ENCODE measurements at places on chromosomes 1 and 21.

DNA sequence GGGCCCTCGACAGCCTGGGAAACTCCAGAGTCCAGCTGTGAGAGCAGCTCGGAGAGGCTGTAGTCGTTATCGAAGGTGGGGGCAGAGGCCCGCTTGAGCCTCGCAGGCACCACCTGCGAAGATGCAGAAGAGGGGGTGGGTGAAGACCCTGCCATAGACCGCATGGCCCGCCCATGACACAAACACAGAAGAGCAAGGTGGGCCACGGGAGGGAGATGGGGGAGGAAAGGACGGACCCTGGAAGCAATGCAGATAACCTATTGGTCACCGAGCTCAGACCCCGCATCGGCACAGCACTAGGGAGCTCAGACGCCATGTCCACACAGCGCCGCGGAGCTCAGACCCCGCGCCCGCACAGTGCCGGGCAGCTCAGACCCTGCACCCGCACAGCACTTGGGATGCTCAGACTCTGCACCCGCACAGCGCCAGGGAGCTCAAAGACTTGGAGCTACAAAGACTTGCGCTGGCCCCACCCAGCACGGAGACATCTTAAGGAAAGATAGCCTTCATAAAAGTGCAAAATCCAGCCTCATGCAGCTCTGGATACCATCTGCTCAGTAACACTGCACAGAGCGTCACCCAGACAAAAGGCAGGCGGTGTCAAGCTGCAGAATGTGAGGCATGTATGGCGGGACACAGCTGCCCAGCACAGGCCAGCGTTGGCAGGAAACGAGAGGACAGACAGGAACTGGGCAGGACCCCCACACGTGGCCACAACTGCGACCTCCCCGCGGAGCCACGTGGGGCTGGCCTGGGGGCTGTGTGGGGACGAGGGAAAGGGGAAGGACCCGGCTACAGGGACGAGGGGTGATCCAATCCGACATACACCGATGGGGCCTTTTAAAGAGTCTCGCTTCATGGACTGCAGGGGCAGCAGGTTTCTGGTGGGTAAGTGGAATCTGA, 22.6 kb downstream of the RIPK4 start:
- DNase-seq, result no peak

GRCh38 chr1:67609577-67610341, 75.2 kb upstream of the GADD45A start:
- DNase-seq, result no peak

- DNase-seq, result no peak
These were observed 25.9 kb upstream of the IL19 start for GRCh38 chr1:206744683-206745082.

GRCh38 chr1:214124281-214124805, 136.6 kb downstream of the PROX1 start:
- DNase-seq, result no peak

- DNase-seq, result peak; percentile 20
These were observed 76.5 kb upstream of the BTG3 start for GRCh38 chr21:17688912-17689874.

DNA sequence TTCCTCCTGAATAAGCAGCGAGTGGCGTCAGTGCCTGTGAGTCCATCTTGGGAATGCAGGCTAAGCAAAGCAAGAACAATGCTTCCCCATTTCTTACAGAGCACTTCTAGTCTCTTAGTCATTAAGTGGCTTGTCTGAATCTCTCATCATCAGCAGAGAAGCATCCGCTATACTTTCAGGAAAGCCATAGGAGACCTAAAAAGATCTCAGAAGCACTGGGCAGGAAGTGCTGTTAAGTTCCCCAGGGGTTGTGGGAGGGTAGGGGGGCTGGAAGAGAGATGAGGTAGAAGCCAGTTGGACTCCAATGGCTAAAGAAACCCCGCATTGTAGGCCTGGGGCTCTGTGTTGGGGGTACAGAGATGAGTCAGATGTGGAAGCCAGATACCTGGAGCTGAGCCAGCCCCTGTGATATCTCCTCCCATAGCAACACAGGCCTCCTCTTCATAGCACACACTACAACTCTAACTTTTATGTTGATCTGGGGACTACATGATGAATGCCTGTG, 44.9 kb downstream of the SYT6 start:
- DNase-seq, result no peak

- DNase-seq, result no peak
These were observed 326.1 kb upstream of the BEND5 start for GRCh38 chr1:49102752-49103151.

GRCh38 chr1:99490031-99490430, 155.9 kb upstream of the PALMD start:
- DNase-seq, result no peak

DNA sequence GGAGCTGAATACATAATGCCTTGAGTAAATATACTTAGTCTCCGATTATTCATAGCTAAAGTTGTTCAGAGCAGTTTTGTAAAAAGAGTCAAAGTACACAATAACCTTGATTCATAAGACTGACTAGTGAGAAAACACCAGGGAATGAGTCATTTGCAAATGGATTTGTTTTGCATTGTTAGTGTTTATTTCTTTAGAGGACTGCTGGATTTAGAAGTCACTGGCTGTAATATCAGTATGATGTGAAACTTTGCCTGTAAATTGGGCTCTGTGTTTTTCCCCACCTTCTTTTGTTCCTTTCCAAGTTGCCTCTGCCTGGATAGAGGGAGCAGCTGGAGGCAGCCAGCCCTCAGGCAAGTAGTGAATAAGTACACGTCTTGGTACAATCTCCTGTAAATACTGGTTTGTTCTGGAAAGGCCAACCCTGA, 474.7 kb downstream of the NUF2 start:
- peak; percentile 87 for DNase-seq

GRCh38 chr1:118390955-118391354, 205.9 kb upstream of the SPAG17 start:
- no peak for DNase-seq

GRCh38 chr21:36203603-36203889, 46.9 kb downstream of the DOP1B start:
- peak; percentile 61 for DNase-seq

- DNase-seq, result no peak
These were observed 19.7 kb downstream of the EPHA8 start for GRCh38 chr1:22582661-22583635.

DNA sequence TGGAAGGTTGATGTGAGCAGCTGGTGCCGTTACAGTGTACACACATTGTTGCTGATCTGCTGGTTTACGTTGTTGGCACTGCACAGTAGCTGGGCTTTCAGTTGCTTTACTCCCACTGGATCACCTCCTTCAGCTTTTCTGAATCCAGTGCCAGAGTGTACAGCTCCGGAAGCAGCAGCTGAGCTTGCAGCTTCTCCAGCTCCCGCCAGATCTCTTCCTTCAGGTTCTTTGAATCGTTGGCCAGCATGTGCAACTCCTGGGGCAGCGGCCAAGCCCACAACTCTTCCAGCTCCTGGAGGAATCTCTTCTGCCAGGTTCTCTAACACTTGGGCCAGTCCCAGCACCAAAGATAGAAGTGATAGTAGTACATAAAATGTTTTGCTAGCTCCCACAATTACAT, 149.7 kb upstream of the RRP15 start:
- no peak for DNase-seq

DNA sequence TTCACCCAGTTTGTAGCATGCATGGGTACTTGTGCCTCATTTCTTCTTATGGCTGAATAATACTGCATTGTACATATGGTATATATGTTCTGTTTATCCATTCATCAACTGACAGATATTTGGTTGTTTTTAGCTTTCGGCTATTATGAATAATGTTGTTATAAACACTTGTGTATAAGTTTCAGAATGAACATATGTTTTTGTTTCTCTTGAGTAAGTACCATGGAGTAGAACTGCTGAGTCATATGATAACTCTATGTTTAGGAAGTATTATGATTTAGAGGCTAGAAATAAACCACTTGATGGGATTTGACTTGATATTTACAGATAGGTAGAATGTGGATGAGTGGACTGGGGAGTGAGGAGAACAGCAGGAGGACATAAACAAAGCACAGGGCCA, 48.6 kb downstream of the WNT2B start:
- DNase-seq, result peak; percentile 53

DNA sequence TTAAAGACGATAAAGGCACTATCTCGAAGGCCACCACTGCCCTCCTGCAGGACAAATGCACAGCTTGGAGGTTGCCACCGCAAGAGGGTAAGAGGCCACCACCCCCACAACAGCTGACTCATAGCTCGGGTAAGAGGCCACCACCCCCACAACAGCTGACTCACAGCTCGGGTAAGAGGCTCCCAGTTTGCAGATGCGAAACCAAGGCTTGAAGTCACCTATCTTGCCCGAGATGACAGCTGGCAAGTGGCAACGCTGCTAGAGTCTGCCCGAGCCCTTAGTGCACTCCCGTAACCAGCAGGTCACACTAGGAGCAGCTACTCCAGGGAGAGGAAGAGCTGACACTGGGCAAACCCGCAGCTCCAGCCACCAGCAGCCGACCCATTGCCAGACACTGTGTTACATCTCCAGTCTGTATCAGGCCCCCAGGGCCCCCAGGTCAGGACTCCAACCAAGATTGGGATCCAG, 17.1 kb upstream of the SPSB1 start:
- peak; percentile 97 for DNase-seq

DNA sequence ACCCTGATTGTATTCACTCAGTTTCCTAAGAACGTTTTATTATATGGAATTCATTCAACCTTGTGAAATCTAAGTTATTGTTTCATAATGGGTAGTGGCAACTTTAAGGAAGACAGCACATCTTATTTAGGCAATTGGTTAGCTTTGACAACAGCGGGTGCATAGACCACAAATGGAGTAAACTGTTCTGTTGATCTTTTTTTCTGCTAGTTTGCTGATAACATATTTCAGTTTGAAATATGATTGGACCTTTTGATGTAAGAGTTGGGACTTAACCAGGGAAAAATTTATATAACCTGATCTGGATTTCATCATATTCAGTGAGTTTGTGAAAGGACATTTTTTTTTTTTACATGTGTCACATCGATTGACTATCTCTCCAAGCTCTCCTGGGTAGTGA, 151.7 kb downstream of the HLX start:
- no peak for DNase-seq

- no peak for DNase-seq
These were observed 17.4 kb upstream of the CCN1 start for GRCh38 chr1:85563139-85563538.

- no peak for DNase-seq
These were observed 20.8 kb upstream of the PIK3R3 start for GRCh38 chr1:46153228-46153627.

DNA sequence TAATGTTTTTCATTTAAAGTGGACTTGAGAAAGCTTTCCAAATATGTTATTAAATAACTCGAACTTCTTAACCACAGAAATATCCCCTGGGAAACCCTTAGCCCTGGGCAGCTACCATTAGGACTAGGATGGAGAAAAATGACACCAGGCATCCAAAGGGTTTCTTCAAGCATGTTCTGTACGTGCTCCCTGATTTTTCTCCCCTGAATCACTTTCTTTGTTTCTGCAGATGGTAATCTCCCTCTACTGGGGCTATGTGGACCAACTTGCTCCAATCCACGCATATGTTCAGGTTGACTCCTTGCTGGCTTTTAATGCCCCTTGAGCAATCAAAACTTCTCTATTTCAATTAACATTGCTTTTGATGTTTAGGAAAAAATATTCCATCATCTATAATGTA, 312.7 kb upstream of the C1orf87 start:
- no peak for DNase-seq

DNA sequence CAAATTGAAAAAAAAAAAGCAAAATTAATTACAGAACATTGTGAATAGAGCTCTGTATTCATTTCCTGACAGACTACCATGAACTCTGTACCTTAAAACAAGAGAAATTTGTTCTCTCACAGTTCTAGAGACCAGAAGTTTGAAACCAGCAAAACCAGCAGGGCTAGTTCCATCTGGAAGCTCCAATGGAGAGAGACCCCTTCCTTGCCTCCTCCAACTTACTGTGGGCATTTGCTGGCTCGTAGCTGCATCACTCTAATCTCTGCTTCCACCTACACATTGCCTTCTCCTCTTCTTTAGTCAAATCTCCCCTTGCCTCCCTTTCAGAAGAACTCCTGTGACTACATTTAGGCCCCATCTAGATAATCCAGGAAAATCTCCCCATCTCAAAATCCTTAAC, 56.5 kb downstream of the SYDE2 start:
- peak; percentile 14 for DNase-seq

DNA sequence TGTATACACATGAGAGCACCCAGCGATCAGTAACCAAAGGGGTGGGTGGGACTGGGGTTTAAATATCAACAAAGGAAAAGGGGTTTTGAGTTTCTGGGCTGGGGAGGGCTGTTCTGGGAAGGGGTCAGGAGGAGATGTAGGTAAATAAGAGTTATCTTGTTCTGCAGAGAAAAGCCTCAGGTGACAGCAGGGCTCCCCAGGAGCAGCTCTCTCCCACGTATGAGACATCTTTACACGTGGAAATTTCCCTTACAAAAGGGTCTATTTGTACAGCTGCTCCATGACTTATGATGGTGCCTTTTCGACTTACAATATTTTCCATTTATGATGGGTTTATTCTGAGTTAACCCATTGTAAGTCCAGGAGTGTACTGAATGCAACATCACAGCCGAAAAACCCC, 16.3 kb upstream of the PADI2 start:
- peak; percentile 87 for DNase-seq

DNA sequence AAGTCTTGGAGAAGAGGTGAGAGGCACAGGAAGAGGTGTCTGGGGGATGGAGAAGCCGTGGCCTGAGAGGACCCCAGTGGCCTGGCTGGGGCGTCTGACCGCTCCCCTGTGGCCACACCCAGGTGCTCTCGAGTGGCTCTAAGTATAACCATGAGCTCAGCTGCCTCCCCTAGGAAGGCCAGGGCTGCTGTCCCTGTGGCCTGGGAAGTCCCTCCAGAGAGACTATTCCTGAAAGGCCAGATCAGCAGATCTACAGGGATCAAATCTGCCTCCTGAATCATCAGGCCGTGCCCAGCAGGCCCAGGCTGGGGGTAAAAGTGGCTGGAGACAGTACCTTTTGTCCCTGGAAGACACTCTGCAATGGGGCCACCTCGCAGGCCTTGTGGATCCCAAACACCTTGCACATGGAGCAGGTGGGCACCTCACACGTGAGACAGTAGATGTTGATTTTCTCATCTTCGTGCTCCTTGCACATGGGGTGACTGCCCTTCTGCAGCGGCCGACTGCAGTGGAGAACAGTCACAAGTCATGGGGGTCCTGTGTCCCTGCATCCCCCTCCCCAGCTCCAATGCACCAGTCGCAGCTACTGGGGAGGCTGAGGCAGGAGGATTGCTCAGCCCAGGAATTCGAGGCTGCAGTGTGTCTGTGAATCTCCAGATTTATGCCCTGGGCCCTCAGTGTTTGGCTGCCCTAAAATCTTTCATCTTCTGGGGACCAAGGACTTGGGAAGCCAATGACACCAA, 6.4 kb downstream of the TRIM63 start:
- no peak for DNase-seq

- no peak for DNase-seq
These were observed 748 bp upstream of the ATP6V0B start for GRCh38 chr1:43973981-43974442.
